ENCODE measurements at places on chromosomes 4 and X. TPM values are rescaled to one million over a fixed set of nuclear protein-coding genes. Genes with fewer than 3 reads are reported as not detected.

The HMX1 gene
- 2.7 TPM for total RNA-seq

The SHROOM4 gene
- 0.92 TPM for total RNA-seq

The CSAG2 gene
- not detected for total RNA-seq

The SRPX2 gene
- total RNA-seq, result 30.6 TPM

The FAM9C gene
- total RNA-seq, result not detected

The PCSK1N gene
- total RNA-seq, result 28.7 TPM

All from Daoy (cell line).